Fibroblast of pulmonary artery (primary cell): ENCODE measurements at places on chromosomes 2 and 18.

GRCh38 chr18:10044054-10044453, 130.2 kb downstream of the VAPA start:
- DNase-seq = no peak

- DNase-seq = no peak
Observed at GRCh38 chr2:60959501-60959900, 58.0 kb upstream of the PEX13 start.

DNA sequence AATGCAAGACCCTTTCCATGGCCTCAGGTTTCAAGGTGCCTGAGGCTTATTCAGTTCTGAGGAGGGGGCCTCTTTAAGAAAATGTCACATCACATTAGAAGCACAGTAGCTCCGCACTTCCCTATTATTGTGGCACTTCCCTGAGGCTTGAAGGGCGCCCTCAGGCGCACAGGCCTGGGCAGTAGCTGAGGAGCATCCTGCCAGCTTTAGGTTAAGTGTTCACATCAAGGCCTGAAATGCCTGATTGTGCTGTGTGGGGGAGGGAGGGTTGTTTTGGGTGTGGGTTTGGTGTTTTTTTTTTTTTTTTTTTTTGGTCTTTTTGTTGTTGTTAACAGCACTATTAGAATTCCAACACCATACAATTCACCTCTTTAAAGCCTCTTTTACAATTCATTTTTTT, 107.9 kb downstream of the CABLES1 start:
- no peak for DNase-seq

GRCh38 chr2:28155627-28156026, 237.0 kb upstream of the FOSL2 start:
- peak; percentile 28 for DNase-seq

- DNase-seq = no peak
Observed at GRCh38 chr18:7605705-7606104, 38.6 kb downstream of the PTPRM start.

DNA sequence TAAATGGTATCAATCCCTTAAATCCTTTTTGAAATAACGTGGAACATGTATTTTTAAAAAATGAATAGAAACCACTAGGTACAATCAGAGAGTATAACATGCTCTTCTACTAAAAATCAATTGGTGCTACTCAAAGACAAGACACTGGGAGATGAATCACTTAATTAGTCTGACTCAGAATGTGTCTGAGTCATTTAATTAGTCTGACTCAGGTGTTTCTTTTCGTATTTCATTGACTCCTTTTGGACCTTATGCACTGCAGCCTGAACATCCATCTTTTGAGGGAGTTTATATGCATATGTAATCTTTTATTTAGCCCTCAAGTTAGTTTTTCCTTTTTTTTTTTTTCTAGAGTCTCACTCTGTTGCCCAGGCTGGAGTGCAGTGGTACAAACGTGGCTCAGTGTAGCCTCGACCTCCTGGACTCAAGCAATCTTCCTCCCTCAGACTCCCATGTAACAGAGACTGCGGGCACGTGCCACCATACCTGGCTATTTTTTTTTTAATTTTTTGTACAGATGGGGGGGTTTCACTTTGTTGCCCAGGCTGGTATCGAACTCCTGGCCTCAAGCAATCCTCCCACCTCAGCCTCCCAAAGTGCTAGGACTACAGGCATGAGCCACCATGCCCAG, 26.5 kb downstream of the PPP4R3B start:
- DNase-seq = no peak

DNA sequence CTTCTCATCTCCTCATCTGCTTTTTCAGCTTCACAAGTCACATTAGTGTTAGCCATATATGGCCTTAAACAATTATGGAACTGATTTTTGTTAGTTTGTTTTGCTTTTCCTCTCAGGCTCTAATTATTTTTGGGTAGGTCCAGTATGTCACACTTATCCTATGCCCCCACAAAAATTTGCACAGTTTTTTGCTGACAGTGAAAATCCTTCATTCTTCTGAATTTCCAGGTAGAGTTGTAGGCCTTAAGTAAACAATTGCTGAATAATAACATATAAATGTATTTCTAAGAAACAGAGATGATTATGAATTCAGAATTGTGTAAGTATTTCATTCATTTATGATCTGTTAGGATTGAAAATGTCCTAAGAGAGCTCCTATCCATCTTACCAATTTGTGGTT, 8.6 kb upstream of the SERPINB10 start:
- no peak for DNase-seq

- no peak for DNase-seq
Observed at GRCh38 chr2:175903384-175903936, 98.6 kb downstream of the LNPK start.

DNA sequence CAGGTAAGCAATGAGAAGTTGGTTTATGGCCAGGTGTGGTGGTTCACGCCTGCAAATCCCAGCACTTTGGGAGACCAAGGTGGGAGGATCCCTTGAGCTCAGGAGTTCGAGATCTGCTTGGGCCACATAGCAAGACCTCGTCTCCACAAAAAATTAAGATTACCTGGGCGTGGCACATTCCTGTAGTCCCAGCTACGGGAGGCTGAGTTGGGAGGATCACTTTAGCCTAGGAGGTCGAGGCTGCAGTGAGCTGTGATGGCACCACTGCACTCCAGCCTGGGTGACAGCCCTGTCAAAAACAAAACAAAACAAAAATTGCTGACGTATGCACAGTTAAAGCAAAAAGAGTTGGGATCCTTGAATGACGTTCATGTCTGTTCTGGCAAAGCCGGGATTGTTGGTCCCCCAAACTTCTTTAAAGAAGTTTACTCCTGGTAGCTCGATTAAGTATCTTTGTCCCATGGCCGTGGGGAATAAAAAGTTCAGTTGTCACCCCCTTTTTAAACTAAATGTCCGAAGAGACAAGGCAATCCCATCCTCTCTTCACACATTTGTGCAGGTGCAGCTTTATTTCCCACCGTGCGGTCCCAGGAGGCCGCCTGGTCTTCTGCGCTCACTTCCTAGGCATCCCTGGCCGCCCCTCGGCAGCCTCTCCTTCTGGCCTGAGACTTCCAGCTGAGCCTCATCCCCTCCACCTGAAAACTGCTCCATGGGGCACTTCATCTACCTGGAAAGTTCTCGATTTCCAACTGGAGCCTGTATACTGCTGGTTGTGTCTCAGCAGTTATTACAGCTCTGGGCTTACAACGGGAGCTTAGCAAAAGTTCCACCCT, 762 bp upstream of the SPOPL start:
- no peak for DNase-seq

- no peak for DNase-seq
Observed at GRCh38 chr2:37780387-37780676, 108.9 kb upstream of the CDC42EP3 start.

DNA sequence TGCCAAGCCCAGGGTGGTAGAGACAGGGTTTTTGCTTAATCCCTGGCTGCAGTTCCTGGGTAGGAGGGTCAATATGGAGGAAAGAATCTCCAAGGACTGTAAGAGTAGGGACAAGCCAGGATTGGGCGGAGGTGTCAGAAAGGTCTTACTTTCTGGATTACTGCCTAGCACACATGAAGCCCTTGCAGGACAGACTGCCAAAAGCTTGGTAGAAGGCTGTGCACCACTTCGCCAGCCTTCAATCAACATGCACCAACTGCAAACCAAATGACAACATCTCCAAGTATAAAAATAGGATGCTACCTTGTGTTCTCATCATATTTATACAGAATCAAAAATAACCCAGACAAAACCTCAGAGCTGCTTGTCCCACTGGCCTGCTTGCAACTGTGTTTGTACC, 3.7 kb downstream of the ZNF142 start:
- DNase-seq = no peak

- DNase-seq = no peak
Observed at GRCh38 chr2:176237456-176237855, 31.8 kb upstream of the MTX2 start.

GRCh38 chr2:65214843-65215242, 12.8 kb upstream of the ACTR2 start:
- no peak for DNase-seq

DNA sequence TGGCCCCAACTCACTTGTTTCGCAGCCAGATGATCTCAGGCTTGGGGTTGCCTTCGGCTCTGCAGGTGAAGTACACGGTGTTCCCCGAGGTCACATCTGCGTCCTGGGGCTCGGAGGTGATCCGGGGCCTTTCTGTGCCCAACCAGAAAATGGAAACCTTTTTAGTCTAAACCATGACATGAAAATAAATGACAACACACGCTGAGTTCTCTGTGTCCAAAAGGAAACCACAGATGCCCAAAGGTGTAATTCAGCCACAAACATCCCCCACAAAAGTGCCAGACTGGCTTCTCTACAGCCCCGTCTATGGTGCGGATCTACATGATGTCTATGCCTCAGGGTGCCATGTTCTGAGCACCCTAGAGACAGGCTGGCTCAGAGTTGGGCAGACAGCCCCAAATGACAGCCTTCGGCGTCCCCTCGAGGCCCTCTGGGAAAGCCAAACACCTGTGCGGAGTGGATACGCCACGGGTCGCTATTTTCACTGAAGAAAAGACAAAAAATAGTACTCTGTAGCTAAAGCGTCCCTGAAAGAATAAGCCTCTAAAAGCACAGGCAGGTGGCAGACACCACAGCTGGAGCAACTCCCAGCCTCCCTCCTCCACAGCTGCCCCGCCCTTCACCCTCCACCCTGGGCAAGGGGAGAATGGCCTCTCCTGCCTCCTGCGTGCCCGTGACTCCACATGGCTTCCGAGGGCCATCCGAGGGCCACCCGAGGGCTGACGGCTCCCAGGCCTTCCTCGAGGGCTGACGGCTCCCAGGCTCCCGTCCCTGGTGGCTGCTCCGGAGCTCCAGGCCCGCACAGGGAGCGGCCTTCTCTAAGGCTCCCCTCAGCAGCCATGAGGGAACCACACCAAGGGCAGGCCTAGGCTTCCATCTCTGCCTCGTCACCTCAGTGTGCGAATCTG, 67.1 kb downstream of the PXDN start:
- no peak for DNase-seq

- DNase-seq = peak; percentile 23
Observed at GRCh38 chr2:1024981-1025380, 74.3 kb downstream of the SNTG2 start.
